ENCODE measurements at places on chromosomes 2 and 18. TPM values are rescaled to one million over a fixed set of nuclear protein-coding genes. Genes with fewer than 3 reads are reported as not detected.

GALR1 gene
- total RNA-seq, result not detected

CROCC2 gene
- not detected for total RNA-seq

VWA3B gene
- not detected for total RNA-seq

ZSWIM2 gene
- total RNA-seq, result not detected

SLC11A1 gene
- 0.35 TPM for total RNA-seq

MRO gene
- 0.82 TPM for total RNA-seq

EPAS1 gene
- total RNA-seq, result 172 TPM

FAHD2B gene
- total RNA-seq, result 9.3 TPM

ALKAL2 gene
- total RNA-seq, result 0.09 TPM

POU3F3 gene
- total RNA-seq, result not detected

PRSS56 gene
- total RNA-seq, result not detected

TPO gene
- total RNA-seq, result not detected

GPR39 gene
- 0.94 TPM for total RNA-seq

UCN gene
- 0.35 TPM for total RNA-seq

UPP2 gene
- total RNA-seq, result not detected

SMYD1 gene
- total RNA-seq, result 0.77 TPM

EFHD1 gene
- 1.1 TPM for total RNA-seq

DSG1 gene
- not detected for total RNA-seq

TYMS gene
- 3.2 TPM for total RNA-seq

PKP4 gene
- total RNA-seq, result 16.9 TPM

CD302 gene
- 18.7 TPM for total RNA-seq

Data from pericardium fibroblast (primary cell).